Muscle of back (tissue), 13 donors: ENCODE measurements at places on chromosomes 7 and 10.

- peak; percentile 62 for DNase-seq
Observed at GRCh38 chr7:7970531-7971307, 2.1 kb downstream of the GLCCI1 start.

DNA sequence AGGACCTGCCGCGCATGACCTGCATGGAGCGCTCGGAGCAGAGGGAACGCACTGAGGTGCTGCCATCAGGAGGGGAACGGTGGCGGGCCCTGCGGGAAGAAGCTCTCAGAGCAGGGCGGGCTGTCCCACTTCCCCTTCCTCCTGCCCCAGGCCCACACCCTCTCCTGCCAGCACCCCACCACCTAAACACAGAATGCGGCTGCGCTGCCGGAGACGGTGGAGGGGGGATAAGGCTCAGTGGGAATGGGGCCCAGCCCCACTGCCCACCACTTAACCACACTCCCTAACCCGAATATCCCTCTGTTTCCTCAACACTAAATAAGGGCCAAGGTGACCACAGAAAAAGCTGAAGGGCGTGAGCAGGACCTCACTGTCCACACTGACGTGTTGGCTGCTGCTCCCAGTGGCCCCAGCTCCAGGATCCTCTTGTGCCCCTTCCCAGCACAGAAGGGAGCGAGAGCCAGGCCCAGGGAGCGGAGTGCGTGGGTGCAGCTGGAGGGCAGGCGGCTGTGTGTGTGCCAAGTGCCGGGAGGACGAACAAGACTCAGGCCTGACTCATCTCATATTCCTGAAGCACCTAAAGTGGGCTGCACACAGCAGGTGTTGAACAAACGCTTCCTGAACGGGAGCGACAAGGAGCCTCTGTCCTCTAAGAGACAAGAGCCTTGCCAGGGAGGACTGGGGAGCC is 116.8 kb downstream of the MAD1L1 start:
- no peak for DNase-seq

DNA sequence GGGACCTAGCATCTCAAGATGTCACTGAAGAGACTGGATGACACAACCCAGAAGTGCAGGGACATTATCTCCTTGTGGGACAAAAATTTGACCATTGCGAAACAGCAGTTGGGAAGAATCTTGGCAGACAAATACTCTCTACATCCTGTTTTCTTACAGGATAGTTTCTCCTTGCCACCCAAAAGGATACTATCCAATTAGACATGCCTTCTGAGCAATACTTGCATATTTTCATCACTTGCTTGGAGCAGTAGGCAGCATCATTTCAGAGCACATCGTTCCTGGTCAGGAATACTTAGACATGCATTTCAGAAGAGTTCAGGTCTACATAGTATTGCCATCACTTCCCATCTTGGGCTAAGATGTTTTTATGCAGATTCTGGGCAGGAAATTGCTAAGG is 56.8 kb downstream of the FAS start:
- no peak for DNase-seq

DNA sequence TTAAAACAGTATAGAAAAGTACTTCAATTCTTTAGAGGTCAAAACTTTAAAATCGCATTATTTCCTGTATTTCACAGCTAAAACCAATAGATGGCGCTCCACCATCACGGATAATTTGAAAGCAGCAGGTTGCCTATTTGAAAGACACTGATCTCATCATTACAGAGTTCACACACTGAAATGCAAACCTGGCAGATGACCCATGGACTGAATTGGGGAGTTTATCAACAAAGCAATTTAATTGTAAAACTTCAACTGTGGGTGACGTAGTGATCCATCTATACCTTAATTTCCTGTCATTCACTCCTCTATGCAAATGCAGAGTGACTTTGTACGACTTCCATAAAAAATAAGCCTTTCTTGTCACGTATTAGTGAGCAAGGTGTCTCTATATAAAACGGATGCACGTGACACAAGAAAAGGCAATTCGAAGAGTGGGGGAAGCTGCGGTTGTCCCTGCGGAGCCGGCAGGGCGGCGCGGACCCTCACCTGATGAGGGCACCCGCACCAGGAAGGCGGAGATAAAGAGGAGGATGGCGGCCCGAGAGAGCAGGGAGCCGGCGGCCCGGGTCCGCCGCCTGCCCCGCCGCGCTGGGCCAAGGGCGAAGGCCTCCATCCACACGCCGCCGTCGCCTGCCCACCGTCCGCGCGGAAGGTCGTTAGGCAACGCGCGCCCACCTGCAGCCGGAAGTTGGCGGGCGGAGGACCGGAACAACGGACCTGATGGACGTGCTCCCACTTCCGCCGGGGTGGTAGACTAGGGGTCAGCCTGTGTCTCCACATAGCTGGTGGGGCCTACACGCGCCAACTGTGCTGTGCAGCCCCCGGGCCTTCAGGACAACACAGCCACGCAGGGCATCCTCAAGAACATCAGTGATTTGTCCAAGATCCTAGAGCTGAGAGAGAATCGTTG is at the start of gene ZPBP:
TSS of gene ZPBP (minus strand) at position 668 of the 913 bp plus-strand sequence. CDS start at position 616, 52 bp downstream.
- peak; percentile 53 for DNase-seq

GRCh38 chr10:10968257-10968588 is 49.4 kb upstream of the CELF2 start:
- DNase-seq, result no peak

- DNase-seq, result peak; percentile 86
Observed at GRCh38 chr10:70267161-70267933, 16.5 kb downstream of the NPFFR1 start.

- peak; percentile 78 for DNase-seq
Observed at GRCh38 chr7:3730276-3730675, 429.2 kb downstream of the SDK1 start.

- DNase-seq, result peak; percentile 95
Observed at GRCh38 chr7:76302347-76303201, at the start of gene HSPB1. TSS of gene HSPB1 (plus strand) at chr7:76302673. CDS start at chr7:76302713, 40 bp downstream.

- DNase-seq, result no peak
Observed at GRCh38 chr7:149307775-149308501, 45.9 kb downstream of the ZNF783 start.

GRCh38 chr7:16106300-16106699 is 315.0 kb downstream of the CRPPA start:
- DNase-seq, result no peak

DNA sequence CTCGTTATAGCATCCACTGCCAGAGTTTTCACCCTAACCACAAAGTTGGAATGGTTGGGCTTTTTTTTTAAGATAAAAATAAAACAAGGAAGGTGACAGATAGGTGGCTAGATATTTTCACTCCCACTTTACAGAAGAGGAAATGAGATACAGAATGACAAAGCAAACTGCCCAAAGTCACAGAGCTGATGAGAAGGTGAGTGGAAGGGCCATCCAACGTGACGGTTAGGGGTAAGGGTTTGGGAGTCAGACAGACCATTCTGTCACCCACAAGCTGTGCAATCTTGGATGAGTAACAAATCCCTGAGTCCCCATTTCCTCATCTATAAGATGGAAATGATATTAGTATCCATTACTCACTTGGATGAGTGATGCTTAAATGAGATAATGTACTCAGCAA is 106.9 kb upstream of the PDLIM1 start:
- no peak for DNase-seq

DNA sequence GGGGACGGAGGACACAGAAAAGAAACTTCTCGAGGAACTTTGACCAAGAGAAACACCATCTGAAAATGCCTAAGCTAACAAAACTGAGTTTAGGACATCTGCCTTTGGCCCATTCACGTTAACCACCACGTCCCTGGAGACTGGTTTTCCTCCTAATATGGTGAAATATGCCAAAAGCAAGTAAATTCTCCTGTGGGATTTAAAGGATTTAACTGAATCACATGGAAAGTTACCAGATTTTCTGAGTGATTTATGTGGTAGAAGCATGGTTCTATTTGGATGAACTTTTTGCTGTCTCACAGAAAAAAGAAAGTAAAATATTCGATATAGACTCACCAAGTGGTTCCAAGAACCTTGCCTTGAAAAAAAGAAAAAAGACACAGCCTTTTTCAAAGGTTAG is 30.4 kb upstream of the BMPER start:
- peak; percentile 52 for DNase-seq

- no peak for DNase-seq
Observed at GRCh38 chr7:102061981-102062390, 224.7 kb upstream of the SH2B2 start.

- no peak for DNase-seq
Observed at GRCh38 chr10:113543107-113543955, 9.5 kb upstream of the HABP2 start.

DNA sequence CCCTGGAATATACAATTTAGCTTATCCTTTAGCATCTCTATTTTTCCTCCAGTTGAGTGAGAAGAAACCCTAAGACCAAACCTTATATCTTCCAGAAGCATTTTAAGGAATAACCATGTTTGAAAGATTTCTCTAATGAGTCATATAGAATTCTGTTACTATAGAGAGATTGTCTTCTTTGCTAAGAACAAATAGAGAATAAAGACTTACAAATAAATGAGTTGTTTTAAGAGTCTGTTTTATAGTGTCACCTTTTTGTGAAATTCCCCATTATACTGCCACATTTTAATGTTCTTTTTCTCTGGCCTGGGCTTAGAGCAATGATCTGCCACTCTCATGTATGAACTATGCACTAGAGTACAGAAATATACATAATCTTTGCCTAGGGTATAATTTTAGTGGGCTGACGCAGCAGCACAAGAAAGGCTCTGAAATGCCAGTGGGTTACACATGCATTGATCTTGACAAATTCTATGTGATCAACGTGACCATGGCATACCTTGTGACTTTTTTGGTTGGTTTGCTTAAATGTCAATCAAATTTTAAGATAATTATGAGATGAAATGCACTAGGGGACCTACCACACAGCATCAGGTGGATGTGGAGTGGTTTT is 145.1 kb upstream of the MKLN1 start:
- DNase-seq, result no peak

GRCh38 chr7:14271441-14271840 is 282.0 kb upstream of the ETV1 start:
- DNase-seq, result no peak

DNA sequence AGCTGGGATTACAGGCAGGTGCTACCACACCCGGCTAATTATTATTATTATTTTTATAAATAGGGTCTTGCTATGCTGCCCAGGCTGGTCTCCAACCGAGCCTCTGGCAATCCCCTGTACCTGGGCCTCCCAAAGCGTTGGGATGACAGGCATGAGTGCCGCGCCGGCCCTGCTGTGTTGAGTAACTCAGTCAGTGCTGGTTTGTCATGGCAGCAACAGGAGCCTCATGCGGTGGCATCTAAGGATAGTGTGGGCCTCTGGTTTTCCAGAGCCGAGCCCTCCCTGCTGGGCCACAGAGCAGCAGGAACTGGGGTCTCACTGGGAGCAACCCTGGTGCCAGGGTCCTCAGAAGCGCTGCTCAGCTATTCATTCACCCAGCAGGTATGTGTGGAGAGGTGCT is 244.7 kb downstream of the ELFN1 start:
- no peak for DNase-seq

DNA sequence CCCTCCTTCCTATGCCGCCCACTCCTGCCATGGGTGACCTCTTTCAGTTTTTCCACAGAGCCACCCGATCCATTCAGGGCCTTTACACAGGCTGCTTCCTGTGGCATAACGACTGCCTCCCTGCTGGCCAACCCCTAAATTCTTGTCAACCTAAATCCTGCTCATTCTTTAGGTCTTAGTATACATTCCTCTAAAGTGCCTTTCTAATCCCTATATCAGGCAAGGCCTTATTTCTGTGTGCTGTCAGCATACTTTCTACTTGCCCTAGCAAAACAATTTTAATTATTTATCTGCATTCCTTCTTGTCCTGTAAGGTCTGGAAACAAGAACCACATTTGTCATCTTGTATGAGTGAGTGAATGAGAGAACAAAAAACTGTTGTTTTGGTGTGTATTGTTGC is 132.4 kb downstream of the DNAH11 start:
- DNase-seq, result no peak

GRCh38 chr10:98131619-98132018 is 2.8 kb upstream of the R3HCC1L start:
- no peak for DNase-seq

DNA sequence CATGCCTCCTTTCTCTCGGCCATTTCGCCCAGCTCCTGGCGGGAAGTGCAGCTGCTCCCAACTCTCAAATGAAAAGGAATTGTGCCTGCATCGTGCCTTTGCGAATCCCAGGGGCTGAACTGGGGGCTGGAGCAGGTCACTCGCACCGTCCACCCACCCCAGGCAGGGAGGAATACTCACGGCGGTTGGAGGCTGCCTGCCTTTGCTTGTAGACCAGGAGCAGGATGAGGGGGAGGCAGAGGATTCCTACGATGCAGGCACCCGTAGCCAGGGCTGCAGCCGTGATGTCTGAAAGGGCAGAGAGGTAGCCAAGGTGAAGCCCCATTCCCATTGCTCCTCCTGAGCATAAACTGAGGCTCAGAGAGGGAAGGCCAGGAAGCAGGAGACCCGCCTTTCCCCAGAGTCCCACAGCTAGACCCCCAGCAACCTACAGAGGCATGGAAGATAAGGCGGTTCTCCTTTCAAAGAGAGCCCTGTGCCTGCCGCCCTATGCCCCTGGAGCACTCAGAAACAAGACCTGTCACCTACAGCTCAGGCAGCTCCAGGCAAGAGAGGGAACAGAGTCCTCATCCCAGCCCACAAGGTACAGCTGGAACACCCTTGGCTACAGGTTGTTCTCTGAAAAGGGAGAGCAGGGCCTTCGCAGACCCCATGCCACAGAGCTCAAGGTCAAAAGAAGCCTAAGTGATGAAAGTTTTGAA is 18.0 kb downstream of the VSIR start:
- no peak for DNase-seq

DNA sequence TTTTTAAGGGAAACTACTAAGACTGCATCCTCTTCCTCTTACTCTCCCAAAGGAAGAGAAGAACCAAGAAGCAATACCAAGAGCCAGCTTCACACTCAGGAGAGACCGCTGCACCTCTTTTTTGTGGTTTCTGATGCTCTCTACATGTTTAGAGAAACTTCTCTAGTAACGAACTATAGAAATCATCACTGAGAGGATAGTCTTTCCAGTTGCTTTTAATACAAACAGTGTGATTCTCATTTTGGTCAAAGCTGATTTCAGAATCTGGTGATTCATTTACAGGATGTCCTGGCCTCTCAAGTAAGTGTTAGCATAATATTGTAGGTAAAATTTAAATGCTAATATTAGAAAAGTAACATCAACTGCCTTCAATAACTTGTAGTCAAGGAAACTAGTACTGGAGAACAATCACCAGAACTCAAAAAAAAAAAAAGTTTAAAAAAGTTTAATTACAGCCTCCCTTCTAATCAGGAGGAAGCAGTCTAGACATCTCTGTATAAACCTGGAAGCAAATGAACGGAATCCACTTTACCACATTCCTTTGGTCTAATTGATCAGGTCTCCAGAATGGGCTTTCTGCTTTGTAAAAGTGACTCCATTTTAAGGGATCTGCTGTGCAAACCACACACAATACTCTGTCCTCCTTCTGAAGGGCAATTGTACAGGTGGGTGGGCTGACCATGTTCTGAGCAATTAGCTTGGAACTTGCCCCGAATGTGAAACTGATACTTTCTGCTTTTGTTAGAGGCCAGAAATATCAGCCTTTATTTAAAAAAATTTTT is 3.0 kb downstream of the LAMB1 start:
- DNase-seq, result no peak

DNA sequence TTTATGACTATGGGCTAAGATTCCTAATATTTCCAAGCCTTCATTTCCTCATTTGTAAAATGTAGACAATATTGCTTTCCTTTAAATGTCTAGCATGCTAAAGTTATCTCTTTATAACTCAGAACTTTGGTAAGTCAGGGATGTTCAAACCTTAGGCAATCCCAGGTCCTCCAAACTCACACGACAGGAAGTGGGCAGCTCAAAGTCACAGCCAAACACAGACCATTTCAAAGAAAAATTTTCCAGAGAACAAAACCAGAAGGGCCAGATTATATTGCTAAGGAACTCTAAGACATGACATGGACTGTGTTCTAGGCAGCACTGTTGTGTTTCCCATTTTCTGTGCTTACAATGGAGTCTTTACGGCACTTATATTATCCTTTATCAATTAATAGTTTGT is 87.8 kb upstream of the DYNC1I1 start:
- no peak for DNase-seq
